ENCODE measurements at places on chromosomes 5 and 9. TPM values are rescaled to one million over a fixed set of nuclear protein-coding genes. Genes with fewer than 3 reads are reported as not detected.

FOXD4 gene
- not detected for total RNA-seq

TRPM3 gene
- not detected for total RNA-seq

GRCh38 chr5:137072361-137073115, 426.6 kb downstream of the SPOCK1 start:
- no peak for DNase-seq

CACNA1B gene
- not detected for total RNA-seq

GRCh38 chr9:126916909-126917308, 2.3 kb downstream of the RALGPS1 start:
- no peak for DNase-seq

DNA sequence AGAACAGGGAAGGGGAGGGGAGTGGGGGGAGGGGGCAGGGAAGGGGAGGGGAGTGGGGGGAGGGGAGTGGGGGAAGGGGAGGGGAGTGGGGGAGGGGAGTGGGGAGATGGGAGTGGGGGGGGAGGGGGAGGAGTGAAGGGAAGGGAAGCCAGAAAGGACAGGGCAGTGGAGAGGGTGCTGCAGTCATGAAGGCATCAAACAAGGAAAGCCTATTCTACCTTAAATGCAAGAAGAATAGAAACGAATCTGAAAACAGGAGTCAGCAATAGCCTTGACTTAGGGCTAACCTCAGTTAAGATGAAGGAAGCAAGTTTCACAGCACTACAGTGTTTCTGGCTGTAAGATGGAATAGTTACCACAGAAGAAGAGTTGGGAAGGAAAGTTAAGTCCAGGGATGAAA, 59.5 kb downstream of the CAMSAP1 start:
- DNase-seq: no peak

- no peak for DNase-seq
Observed at GRCh38 chr5:75108515-75108914, 56.2 kb upstream of the GCNT4 start.

DNA sequence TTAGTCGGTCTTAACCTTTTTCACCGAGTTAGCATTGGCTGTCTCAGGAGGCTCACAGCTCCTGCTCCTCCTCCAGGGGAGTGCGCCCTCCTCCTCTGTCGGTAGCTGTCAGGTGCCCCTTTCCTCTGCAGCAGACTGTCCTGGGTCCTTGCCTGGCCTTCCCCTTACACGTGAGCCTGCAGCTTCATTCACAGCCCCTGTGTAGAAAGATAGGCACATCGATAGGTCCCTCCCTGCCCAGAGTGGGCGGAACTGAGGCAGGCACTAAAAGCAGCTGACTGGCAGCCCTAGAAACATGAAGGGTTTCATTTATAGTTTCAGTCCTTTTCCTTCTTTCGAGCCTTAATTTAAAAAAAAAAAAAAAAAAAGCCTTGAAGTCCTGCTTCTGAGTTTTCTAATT, 17.2 kb downstream of the TENT4A start:
- DNase-seq: no peak

DNA sequence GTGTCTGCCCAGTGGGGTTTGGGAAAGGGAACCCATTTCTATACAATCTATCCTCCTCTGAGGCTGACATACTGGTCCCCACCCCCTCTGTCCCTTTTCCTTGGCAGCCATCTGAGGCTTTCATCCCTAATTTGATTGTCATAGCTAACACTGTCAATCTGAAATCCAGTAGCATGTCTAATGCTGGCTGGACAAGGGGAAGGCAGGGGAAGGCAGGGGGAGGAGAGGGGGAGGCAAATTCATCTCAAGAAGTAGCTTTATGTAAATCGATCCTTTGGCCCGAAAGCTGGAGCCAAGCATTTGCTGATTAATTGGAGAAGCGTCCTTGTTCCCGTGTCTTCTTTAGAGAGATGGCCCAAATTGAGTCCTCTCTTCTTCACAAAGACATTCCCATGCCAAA, 314.1 kb upstream of the PANK3 start:
- no peak for DNase-seq

DNA sequence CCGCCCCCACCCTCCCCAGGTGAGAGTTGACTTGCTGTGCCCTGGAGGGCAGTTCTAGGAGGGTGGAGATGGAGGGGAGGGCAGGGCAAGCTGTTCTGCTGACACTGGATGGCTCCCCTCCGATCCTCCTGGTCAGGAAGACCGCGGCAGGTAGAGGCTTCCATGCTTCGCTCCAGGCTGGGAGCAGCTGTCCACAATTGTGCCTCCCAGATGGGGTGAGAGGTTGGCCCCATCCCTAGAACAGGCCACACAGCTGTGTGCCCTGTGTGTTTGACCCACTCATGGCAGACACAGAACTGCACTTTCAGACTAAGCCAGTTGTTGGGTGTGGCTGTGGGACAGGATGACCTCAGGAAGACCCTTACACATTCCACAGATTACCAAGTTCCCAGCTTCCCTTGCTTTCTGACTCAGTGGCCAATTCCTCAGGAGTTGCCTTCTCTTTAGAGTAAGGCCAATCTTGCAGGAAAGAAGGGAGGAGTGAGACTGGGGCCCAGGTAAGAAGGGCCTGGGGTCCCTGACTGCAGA, 72.1 kb upstream of the HSPA9 start:
- peak; percentile 23 for DNase-seq
